ENCODE measurements at places on chromosomes 2 and 18. TPM values are rescaled to one million over a fixed set of nuclear protein-coding genes. Genes with fewer than 3 reads are reported as not detected.

DNA sequence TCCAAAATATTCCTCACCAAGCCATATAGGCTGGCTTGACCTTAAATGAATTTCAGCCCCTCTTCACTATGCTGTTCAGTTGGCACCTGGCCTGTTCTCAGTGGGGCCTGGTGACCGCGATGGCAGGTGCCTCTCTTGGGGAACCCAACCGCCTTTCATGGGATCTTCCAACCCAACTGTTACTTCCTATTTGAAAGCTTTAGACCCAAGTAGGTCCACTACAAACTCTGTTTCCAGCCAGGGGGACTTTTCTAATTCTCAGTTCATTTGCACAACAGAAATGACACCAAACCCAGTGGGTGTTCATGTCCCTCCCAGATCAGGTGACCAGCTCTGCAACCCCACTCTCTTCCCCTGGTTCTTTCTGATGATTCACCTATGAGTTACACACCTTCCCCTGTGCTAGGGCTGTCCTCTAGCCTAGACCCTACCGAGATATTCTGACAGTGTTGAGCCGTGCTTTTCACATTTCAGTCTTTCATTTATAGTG, 35.6 kb upstream of the NDUFV2 start:
- no peaks in the 10 kb centered on the region for H3K4me1 ChIP-seq
- no peaks in the 10 kb centered on the region for H3K27me3 ChIP-seq
- H3K4me3 ChIP-seq: no peak overlapping the region
- no peak for DNase-seq
- no peak overlapping the region for H3K27ac ChIP-seq
- no peaks in the 10 kb centered on the region for H3K36me3 ChIP-seq

- H3K36me3 ChIP-seq: no peaks in the 10 kb centered on the region
- H3K27ac ChIP-seq: no peak overlapping the region
- no peak for DNase-seq
- no peak overlapping the region for H3K4me3 ChIP-seq
Observed at GRCh38 chr2:223949241-223949840, 4.2 kb upstream of the WDFY1 start.

GRCh38 chr2:189421644-189422043, 19.6 kb upstream of the WDR75 start:
- DNase-seq: no peak
- no peak overlapping the region for H3K4me3 ChIP-seq
- no peaks in the 10 kb centered on the region for H3K4me1 ChIP-seq

DNA sequence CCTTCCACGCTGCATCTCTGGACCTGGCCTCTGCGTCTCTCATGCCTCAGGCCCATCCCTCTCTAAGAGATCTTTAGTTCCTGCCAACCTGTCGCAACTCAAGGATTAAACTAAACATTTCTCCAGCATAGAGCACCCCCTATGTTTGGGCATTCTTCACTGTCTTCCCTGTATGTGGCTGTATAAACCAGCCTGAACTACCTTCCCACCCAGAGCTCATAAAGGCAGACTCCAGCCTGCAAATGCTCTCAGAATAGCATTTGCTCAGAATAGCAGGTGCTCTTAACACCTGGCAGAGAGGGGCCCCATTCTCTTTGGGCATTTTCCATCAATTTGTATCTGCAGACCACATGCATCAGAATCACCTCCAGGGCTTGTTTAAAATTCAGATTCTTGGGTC, 83.4 kb downstream of the EHD3 start:
- no peaks in the 10 kb centered on the region for H3K27me3 ChIP-seq
- no peaks in the 10 kb centered on the region for H3K36me3 ChIP-seq
- peaks cover 17% of the 10 kb centered on the region for H3K4me1 ChIP-seq
- DNase-seq: no peak
- H3K27ac ChIP-seq: no peak overlapping the region

DNA sequence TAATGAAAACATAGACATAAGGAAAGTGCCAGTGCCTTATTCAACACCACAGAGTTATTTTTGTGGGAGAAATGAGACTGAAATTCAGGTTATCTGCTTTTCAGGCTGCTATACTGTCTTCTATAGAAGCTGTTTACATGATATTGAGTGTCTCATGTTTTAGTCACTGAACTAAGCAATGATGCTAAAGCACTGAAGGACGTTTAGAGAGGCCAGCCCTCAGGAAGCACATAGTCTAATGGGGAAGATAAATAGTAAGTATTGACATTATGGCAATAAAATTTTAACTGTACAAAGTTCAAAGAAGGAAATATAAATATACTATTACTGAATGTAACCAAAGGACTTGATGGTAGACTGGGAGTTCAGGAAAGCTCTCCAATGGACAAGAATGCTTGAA, 186.4 kb upstream of the ZC3H15 start:
- H3K27me3 ChIP-seq: no peaks in the 10 kb centered on the region
- no peaks in the 10 kb centered on the region for H3K36me3 ChIP-seq
- no peak overlapping the region for H3K4me3 ChIP-seq
- H3K4me1 ChIP-seq: no peaks in the 10 kb centered on the region

Gene G6PC2
- not detected for total RNA-seq

Gene PLEKHH2
- total RNA-seq: 32.4 TPM
